Stimulated activated CD4-positive, alpha-beta T cell treated with anti-CD3 and anti-CD28 coated beads, Interleukin-1b, Interleukin-23, amount 100 ng/mL, for 4 hours (primary cell): ENCODE measurements at places on chromosomes 4 and X.

- no peak for DNase-seq
Measured at GRCh38 chr4:53551958-53552357, 39.3 kb downstream of the LNX1 start.

GRCh38 chr4:101326576-101326975 is 20.8 kb downstream of the PPP3CA start:
- DNase-seq, result no peak

DNA sequence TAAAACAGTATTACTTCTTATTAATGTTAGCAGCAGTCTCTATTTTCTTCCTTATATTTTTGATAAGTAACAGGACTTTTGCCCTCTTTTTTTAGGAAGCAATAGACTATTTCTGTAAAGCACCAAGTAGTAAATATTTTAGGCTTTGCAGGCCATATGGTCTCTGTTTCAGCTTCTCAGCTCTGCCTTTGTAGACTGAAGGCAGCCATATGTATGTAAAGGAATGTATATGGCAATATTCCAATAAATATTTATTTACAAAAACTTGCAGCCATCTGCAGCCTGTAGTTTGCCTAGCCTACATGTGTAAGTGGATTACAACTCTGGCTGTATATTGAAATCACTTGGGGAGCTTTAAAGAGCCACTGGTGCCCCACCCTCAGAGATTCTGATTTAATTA is 15.0 kb downstream of the RADX start:
- no peak for DNase-seq

DNA sequence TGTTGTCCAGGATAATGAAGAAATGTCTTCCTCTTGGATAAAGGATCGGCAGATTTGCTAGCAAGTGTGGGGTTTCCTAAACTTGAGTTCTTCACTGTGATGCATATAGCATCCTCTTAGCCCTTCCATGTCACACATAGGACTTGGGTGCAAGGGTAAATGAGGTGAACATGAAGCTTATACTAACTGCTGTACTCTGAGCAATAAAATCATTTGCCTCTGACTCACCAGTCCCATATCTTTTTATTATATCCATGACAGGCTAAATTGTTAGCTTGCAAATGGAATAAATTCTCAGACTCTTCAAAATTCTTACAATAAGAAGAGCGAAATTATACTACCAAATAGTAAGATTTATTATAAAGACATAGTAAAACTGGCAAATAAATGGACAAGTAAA is 14.7 kb upstream of the TBC1D1 start:
- DNase-seq, result no peak

GRCh38 chrX:20523626-20524312 is 257.1 kb upstream of the RPS6KA3 start:
- no peak for DNase-seq
